T follicular helper cell (primary cell): ENCODE measurements at places on chromosomes 7 and 10.

GRCh38 chr7:70307544-70308106 is 709.4 kb downstream of the AUTS2 start:
- DNase-seq, result no peak

GRCh38 chr10:110456046-110456445 is 41.7 kb upstream of the DUSP5 start:
- no peak for DNase-seq

- no peak for DNase-seq
Observed at GRCh38 chr10:119665901-119666708, 14.9 kb downstream of the BAG3 start.

GRCh38 chr10:133559216-133559615 is 6.2 kb downstream of the SYCE1 start:
- DNase-seq, result no peak

DNA sequence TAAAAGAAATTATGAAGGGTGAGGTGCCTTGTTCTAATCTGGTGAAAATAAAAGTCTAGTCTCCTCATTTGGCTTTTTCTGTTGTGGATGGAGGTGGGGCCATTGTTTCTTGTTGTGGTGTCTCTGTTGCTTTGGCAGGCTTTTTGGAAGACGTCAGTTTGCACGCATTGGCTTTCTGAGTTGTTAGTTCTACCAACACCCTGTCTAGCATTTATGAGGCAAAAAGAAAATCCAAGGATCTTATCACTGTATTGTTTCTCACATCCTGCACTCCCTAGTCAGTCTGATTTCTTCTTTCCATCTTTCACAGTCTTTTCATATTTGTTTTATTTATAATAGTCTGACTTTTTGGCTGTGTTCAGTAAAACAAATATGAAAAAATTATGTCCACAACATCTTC is 898.3 kb downstream of the REEP3 start:
- no peak for DNase-seq

DNA sequence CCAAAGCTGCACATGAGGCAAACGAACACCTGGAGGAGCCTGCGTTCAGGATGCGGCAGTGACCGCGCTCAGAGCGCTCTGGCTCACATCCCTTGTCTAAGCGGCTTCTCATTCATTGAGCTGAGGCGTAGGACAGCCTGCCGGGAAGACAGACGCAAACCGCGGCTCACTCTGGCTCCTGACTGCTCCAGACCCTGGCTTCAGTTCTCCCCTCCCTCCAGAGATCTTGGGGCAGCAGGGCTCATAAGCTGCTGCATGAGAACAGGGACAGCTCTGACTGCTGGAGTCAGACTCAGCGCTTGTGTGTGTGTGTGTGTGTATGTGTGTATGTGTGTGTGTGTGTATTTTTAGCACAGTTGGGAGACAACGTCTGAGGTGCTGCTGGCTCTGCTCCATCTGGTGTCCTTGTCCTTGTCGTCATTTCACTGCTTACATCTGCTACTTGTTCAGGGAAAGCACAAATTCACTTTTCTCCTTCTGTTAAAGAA is 15.8 kb upstream of the LYZL2 start:
- DNase-seq, result no peak

DNA sequence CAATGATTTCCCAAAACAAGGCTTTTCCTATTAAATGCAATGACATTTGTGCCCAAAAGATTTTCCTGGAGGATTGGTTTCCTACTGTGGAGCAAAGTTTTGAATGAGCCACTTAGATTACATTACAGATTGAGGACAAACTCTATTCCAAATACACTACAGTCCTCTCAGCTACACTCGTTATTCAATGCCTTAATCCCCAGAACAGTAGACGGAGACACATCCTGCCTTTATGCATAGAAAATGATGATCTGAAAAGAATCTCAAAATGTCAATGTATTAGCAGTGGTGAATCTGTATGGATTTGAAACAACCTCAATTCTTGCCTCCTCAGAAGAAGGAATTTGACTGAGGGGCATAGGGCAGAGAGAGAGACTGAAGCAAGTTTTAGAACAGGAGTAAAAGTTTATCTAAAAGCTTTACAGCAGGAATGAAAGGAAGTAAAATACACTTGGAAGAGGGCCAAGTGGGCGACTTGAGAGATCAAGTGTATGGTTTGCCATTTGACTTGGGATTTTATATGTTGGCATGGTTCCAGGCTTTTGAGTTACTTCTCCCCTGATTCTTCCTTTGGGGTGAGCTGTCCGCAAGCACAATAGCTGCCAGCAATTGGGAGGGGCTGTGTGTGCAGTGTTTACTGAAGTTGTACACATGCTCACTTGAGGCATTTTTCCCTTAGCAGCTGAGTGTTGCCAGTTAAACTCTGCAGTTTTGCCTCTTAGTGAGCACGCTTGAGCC is 891.9 kb upstream of the MBL2 start:
- DNase-seq, result no peak

- DNase-seq, result no peak
Observed at GRCh38 chr10:104472505-104472904, 118.9 kb downstream of the CFAP58 start.

DNA sequence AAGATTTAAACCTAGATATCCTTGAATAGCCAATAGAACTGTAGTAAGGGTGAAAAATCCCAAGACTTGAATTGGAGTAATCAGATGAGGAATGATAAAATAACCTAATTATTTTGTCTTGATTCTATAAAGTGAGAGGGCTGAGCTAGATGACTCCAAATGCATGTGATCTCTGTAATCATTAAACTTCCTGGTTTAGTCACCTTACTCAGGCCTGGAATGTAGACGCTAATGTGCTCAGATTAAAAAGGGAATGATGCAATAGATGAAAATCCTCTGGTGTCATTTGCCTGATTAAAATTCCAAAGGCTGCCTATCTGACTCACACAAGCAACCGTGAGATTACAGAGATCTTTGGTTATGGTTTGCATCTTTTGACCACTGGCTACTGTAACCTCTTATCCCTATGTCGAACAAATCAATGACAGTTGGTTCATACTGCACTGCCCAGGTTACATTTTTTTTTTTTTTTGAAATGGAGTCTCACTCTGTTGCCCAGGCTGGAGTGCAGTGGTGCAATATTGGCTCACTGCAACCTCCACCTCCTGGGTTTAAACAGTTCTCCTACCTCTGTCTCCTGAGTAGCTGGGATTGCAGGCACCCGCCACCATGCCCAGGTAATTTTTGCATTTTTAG is 2.9 kb upstream of the HKDC1 start:
- DNase-seq, result no peak

DNA sequence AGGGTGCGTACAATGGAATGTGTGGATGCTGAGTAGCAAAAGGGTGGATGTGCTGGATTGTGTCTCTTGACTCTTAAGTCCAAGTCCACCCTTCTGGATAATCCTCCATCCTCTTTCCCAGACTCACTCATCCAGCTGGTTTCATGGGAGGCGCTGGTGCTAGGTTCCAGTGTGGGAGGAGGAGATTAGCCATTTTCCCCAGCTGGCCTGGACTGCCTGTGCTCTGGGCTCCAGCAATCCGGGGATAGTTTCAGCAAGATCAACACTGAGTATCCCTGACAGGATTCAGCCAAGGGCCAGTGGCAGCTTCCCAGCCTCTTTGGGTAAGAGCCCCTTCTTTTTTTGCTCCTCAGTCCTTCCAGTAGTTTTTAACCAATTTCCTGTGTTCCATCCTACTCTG is 21.6 kb upstream of the TRIL start:
- no peak for DNase-seq

- DNase-seq, result no peak
Observed at GRCh38 chr10:12430406-12430982, 81.1 kb downstream of the CAMK1D start.

DNA sequence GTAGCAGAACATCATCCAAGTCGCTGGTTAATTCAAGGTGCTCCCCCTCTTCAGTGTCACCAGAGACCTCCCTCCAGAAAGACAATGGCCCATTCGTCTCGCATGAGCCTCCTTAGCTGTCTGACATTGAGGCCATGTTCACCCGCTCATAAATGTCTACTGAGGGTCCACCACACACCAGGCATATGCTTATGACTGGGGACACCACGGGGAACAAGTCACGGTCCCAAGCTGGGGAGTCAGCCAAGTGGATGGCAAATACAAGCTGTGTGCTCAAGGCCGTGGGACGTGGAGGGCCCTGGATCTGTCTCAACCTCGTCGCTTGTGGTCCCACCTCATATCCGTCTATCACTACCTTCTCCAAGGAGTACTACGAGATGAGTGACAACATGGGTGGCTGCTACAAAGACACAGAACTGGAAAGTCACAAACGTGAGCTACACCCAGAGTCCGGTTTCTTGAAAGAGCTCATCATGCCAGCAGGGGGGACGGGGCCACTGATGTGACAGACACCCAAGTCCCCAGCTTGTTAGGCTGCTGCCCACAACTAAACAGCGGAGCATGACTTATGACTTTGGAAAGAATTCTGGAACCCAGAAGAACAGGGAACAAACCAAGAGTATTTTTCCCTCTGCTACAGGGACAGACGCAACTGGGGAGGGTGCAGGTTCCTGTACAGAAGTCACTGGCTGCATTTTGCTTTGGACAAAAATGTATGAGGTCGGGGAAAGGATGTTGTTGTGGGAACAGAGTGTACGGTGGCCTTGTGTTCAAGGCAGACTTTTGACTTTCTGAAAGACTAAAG is 189.6 kb downstream of the COBL start:
- DNase-seq, result no peak

GRCh38 chr7:144470078-144470477 is 66.6 kb upstream of the NOBOX start:
- DNase-seq, result no peak

GRCh38 chr10:62001898-62002297 is 100.4 kb downstream of the ARID5B start:
- DNase-seq, result no peak

DNA sequence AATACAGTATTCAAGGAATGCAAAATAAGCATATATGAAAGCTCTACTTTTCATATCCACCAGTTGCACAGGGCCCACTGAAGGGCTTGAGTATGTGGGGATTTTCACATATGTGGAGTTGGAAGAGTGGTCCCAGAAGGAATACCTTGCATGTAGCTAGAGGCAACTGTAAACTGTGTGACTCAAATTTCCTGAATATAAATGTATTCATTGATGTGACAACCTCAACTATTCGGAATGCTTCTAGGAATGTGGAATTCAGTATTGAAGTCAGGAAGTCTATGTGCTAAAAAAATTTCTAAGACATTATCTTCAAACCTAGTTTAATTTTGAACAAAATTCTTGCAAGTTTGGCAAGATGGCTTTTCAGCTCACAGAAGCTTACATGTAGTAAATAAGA is 695.5 kb upstream of the SEMA3D start:
- DNase-seq, result no peak

DNA sequence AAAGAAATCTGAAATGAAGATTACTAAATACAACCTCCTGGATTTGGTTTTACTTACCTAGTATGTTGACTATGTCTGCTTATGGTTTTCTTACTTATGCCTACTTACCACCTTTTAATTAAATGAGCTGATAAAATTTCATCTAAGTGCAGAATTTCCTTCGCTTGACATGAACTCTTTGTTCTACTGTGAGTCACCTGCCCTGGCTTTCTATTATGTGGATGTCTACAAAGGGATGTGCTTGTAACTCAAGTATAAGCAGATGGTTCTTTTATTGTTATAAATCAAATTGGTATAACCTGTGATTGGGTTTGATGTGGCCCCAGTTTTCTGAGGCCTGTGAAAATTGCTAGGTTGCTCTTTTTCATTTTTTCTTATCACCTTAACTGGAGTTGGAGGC is 389.1 kb upstream of the ANKRD30A start:
- DNase-seq, result no peak

GRCh38 chr10:132227851-132228390 is 41.2 kb downstream of the DPYSL4 start:
- no peak for DNase-seq

- DNase-seq, result no peak
Observed at GRCh38 chr10:3654496-3654895, 130.5 kb downstream of the KLF6 start.

DNA sequence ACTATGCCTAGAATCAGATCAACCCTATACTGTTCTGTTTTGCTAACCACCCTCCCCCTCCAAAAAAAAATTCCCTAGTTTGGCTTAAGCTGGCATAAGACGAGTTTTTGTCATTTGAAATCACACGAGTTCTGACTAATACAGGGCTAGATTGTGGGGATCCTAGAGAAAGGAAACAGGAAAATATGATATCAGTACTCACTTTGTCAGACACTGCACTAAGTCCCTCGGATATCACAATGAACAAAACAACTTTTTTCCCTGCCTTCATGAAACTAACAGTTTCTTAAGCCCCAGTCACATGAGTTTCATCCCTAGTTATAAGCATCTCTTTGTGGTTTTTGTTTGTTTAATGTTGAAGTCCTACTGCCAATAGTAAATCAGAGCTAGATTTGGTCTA is 118.5 kb downstream of the ITGB8 start:
- DNase-seq, result no peak

DNA sequence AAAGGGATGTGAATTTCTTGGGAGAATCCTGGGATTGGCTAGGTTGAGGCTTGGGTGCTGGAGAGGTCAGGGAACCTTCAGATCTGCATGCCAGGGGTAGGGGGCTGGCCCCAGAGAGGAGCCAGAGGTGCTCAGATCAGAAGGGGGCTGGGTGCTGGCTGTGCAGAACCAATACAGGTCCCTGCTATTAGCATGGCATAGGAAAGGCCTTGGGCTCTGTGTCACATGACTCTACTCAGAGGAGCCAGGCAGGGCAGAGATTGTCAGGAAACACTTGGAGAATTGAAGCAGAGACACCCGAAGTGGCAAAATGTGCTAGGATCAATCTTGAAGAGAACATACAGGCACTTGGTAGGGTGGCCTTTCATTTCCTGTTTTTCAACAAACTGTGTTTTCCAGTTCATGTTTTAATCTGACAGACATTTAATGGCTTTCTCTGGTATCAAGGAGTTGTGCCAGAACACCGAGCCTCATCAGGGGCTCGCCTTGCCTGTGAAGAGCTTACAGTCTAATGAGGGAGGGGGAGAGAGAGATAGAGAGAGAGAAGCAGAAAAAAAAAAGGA is 498.9 kb downstream of the RPS24 start:
- DNase-seq, result no peak

GRCh38 chr10:44035474-44036197 is 349.3 kb downstream of the CXCL12 start:
- DNase-seq, result no peak

- DNase-seq, result no peak
Observed at GRCh38 chr10:126840576-126841135, 64.6 kb upstream of the DOCK1 start.

- no peak for DNase-seq
Observed at GRCh38 chr7:138355254-138355653, 104.8 kb upstream of the TRIM24 start.

DNA sequence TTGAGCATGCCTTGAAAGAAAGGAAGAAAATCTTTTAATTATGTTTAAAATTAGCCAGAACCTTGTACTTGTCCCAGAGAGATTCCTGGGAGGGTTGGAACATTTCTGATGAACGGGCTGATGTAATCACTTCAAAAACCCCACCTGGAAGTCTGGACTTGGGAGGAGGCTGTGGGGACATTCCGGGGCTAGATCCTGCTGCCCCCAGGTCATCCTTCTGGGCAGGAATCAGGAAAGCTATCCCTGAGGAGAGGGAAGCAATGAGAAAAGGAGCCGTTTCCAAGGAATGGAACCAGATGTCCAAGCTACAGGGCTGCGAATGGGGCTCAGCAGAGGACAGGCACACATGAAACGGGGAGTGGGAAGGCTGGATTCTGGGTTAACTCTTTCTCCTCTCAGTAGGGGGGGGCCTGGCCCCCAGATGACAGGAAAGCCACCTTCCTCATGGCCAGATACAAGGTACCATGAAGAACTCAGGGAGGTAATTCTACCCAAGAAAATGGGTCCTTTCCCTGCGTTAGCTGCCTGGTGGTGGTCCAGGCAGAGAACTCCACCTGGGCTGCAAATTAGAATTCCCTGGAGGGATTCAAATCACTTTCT is 280.1 kb downstream of the TCF7L2 start:
- DNase-seq, result no peak

- DNase-seq, result no peak
Observed at GRCh38 chr7:27171637-27172314, 2.3 kb downstream of the HOXA10 start.

- no peak for DNase-seq
Observed at GRCh38 chr10:127735723-127736221, 1.2 kb upstream of the FOXI2 start.
